Bladder microvascular endothelial cell (primary cell): ENCODE measurements at places on chromosomes 4 and X. TPM values are rescaled to one million over a fixed set of nuclear protein-coding genes. Genes with fewer than 3 reads are reported as not detected.

H2AZ1 gene
- total RNA-seq = 300 and 510 TPM in 2 replicates

RBMXL3 gene
- not detected in 2 replicates for total RNA-seq

ZNF732 gene
- 0.81 and 0.88 TPM in 2 replicates for total RNA-seq

KLHL13 gene
- 0.82 and 0.97 TPM in 2 replicates for total RNA-seq

NLRP2B gene
- total RNA-seq = under 0.01 and 0.06 TPM in 2 replicates

RXFP1 gene
- total RNA-seq = not detected in 2 replicates
